Activated naive CD8-positive, alpha-beta T cell treated with anti-CD3 and anti-CD28 coated beads for 36 hours (primary cell): ENCODE measurements at places on chromosomes 1 and 21. TPM values are rescaled to one million over a fixed set of nuclear protein-coding genes. Genes with fewer than 3 reads are reported as not detected.

Gene ENAH
- total RNA-seq: 1.1 TPM

DNA sequence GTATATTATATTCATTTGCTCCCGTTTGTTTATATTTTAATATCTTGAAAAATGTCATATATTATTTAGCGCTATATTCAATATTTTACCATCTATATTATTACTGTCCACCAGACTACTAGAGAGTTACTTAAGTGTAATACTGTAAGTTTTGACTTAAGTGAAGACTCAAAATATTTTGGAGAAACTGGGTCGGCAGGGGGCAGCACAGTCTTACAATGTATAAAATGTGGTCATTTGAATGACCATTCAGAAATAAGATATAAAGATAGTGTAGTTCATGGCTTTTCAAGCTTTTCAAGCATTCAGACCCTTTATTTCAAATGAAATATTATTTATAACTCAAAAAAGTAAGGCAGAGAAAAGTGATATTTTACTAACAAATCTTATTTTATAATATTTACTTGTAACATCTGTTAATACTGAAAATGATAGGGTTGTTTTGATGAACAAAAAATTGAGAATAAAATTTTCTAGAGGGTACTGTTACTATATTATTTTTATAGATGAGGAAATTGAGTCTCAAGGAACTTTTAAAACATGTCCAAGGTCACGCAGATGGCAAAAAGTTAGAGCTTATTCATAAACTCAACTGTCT, 89.0 kb upstream of the SERTAD4 start:
- peak; percentile 28 for DNase-seq
- H3K4me3 ChIP-seq: no peak overlapping the region
- no peak overlapping the region for H3K27ac ChIP-seq
- no peaks in the 10 kb centered on the region for H3K36me3 ChIP-seq
- peaks cover 24% of the 10 kb centered on the region for H3K27me3 ChIP-seq
- H3K4me1 ChIP-seq: no peaks in the 10 kb centered on the region

GRCh38 chr1:238485057-238485911, 594.6 kb upstream of the ZP4 start:
- H3K36me3 ChIP-seq: no peaks in the 10 kb centered on the region
- no peak overlapping the region for H3K27ac ChIP-seq
- no peak for DNase-seq

DNA sequence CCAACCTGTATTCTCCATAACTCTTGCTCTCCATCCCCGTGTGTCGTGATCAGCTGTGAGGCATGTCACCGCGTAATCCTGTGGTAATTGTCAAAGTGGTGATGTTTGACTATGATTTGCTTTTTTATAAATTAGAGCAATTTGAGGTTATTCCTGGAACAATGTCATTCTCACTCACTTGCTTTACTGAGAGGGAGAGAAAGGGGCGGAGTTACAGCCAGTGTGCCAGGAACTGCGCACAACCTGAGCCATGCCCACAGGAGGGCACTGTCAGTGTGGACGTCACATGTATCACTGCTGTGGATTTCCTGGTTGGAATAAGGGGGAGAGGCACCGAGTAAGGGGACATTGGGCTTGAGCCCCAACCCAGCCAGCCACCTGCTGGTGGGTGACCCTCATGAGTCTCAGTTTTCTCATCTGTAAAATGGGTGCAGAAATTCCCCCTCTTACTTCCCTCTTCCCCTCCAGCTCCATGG, 6.9 kb downstream of the ADGRB2 start:
- H3K27me3 ChIP-seq: peaks cover 17% of the 10 kb centered on the region
- H3K4me1 ChIP-seq: peaks cover 13% of the 10 kb centered on the region
- no peak overlapping the region for H3K27ac ChIP-seq
- DNase-seq: no peak
- H3K36me3 ChIP-seq: no peaks in the 10 kb centered on the region

- H3K27ac ChIP-seq: peak overlapping the region; percentile 18
- no peaks in the 10 kb centered on the region for H3K4me1 ChIP-seq
- no peak overlapping the region for H3K4me3 ChIP-seq
- DNase-seq: no peak
- peaks cover 25% of the 10 kb centered on the region for H3K27me3 ChIP-seq
Observed at GRCh38 chr1:22645931-22646330, 2.5 kb downstream of the C1QC start.

DNA sequence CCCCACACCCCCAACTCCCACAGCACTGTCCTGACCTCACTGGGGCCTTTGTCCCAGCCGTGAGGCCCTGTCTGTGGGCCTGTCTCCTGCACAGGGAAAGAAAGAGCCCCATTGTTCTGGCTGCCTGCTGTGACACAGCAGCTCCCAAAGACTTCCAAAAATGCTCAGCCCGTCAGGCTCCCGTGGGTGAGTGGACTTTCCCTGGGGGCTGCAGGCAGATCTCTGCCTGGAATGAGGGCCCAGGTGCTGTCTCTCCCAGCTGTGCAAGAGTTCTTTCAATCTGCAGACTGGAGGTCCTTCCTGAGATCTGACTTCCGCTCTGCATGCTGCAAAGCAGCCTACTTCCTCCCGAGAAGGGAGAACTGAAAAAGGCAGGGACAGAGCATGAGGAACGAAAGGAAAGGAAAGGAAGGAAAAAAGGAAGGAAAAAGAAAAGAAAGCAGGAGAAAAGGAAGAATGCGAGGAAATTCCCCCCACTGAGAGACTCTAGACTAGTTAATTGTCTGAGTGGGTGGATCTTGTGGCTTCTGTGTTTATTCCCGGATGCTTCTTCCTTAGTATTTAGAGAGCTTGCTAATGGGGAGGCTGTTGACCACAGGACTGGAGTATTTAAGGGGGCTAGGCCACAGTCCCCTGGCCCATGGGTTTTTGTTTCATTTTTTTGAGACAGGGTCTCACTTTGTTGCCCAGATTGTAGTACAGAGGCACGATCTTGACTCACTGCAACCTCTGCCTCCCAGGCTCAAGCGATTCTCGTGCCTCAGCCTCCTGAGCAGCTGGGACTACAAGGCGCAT, 15.0 kb downstream of the NES start:
- no peak overlapping the region for H3K4me3 ChIP-seq
- no peaks in the 10 kb centered on the region for H3K36me3 ChIP-seq
- no peak for DNase-seq
- peaks cover 39% of the 10 kb centered on the region for H3K4me1 ChIP-seq

DNA sequence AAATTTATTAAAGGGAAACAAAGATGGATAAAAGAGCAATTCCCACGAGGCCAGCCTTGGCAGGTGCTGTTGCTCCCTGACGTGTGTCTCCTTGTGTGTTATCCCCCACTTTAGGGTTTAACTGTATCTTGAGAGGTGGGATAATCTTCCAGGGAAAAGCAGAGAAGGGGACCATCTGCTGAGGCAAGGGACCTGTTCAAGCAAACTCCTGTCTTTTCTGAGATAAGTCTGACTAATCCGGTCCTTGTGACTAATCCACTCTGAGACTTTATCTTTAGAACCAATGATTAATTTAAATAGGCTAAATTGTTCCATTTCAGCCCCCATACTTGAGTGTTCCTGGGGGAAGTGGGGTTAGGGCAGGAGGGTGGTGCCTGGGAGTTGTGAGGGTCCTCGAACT, 163.6 kb downstream of the CAMTA1 start:
- no peaks in the 10 kb centered on the region for H3K27me3 ChIP-seq
- no peak overlapping the region for H3K4me3 ChIP-seq
- no peak overlapping the region for H3K27ac ChIP-seq
- DNase-seq: no peak

Gene KRTAP12-2
- total RNA-seq: not detected

GRCh38 chr1:82015444-82015843, 214.7 kb downstream of the ADGRL2 start:
- H3K4me1 ChIP-seq: no peaks in the 10 kb centered on the region
- DNase-seq: no peak
- no peak overlapping the region for H3K4me3 ChIP-seq

DNA sequence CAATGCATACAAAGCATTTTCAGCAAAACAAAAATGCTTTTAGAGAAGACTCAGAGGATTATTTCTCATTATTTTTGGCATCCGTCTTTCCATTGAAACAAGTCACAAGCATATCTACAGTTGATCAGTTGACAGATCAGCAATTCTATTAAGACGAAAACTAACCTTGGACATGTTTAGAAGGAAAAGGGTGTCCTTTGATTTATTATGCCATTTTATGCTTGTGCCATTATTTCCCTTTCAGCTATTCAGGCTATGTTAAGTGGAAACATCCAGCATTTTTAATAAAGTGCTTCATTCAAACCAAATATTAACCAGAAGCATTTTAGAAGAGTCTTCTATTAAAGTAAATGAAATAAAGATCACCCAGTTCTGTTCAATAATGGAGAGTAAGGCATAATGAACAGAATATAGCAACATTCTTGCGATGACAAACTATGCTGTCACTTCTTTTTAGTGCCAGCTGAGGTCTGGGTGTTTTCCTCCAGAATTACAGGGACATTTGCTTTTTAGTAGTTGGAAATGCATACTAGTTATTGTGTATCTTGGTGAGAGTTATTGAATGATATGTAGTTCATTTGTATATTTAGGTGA, 481.4 kb downstream of the PLA2G4A start:
- H3K27ac ChIP-seq: no peak overlapping the region
- no peaks in the 10 kb centered on the region for H3K4me1 ChIP-seq
- peaks cover 2% of the 10 kb centered on the region for H3K36me3 ChIP-seq
- DNase-seq: no peak

GRCh38 chr1:19772053-19772452, 27.7 kb downstream of the TMCO4 start:
- DNase-seq: no peak
- peaks cover under 1% of the 10 kb centered on the region for H3K36me3 ChIP-seq
- no peak overlapping the region for H3K4me3 ChIP-seq

Gene SPATA46
- total RNA-seq: not detected

Gene HSD11B1
- not detected for total RNA-seq

Gene FTCD
- total RNA-seq: not detected

Gene KRTAP13-2
- not detected for total RNA-seq

Gene ADGRL2
- total RNA-seq: not detected

Gene ITGB3BP
- total RNA-seq: 60.2 TPM

DNA sequence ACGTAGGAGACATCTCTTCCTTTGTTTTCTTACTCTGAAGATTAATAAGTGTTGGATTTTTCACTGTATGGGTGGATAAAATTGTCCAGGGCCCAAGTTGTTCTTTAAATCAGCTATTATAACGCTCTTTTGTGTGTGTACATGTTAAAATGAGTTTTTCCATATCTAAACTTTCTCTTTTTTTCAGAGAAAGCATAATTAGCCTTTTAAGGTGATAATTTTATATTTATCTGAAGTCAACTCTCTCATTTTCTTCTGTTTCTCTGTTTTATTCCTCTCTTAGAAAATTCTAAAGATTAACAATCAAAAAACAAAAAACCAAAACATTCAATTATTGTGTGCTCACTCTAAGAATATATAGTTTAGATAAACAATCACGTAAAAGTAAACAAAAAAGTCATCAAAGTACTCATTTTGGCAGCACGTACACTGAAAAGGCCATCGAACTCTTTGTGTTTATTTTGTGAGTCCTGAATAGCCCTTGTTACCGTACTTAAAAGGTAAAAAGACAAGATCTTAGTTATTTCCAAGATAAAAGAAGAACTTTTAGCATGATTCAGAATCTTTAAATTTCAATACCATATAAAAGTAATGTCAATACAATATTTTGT, 7.2 kb upstream of the CDC73 start:
- H3K4me1 ChIP-seq: peaks cover 7% of the 10 kb centered on the region
- DNase-seq: no peak
- H3K27ac ChIP-seq: no peak overlapping the region
- no peak overlapping the region for H3K4me3 ChIP-seq
- H3K27me3 ChIP-seq: peaks cover 5% of the 10 kb centered on the region
- no peaks in the 10 kb centered on the region for H3K36me3 ChIP-seq

GRCh38 chr21:29300807-29301138, 2.1 kb downstream of the BACH1 start:
- H3K27me3 ChIP-seq: no peaks in the 10 kb centered on the region
- peaks cover 12% of the 10 kb centered on the region for H3K36me3 ChIP-seq
- DNase-seq: no peak
- H3K27ac ChIP-seq: peak overlapping the region; percentile 92

Gene C1orf226
- 0.44 TPM for total RNA-seq

GRCh38 chr1:83694449-83694848, 304.5 kb downstream of the TTLL7 start:
- H3K27me3 ChIP-seq: no peaks in the 10 kb centered on the region
- no peak for DNase-seq
- no peak overlapping the region for H3K27ac ChIP-seq
- peaks cover 4% of the 10 kb centered on the region for H3K36me3 ChIP-seq

DNA sequence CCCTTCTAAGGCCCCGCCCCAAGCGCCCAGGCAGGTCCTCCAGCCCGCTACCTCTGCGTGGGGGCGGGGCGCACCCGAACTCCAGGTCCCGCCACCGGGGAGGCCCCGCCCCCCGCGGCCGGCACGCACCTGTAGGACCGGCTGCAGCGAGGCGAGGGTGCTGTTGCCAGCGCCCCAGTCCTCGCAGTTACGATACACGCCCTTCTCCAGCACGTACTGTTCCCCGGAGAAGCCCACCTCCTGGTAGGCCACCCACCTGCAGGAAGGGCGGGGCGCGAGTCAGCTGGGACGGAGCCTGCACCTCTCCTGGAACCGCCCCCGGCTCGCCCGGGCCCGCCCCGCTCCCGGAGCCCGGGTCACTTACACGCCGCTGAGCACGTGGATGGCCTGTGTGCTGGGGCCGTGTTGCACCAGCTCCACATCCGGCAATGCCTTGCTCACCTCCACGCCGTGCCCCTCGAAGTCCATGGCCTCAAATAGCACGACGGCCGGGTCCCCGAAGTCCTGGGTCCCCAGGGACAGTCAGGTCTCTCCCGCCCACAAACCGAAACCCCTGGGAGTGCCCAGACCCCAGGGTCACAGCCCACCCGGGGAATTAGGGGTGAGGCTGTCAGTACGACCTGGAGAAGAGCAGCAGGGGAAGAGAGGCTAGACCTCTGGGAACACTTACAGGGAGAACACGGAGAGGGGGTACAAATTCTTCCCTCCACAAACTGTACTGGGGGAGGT, 17.3 kb downstream of the CRYBG2 start:
- H3K4me3 ChIP-seq: peak overlapping the region; percentile 86
- peaks cover 9% of the 10 kb centered on the region for H3K4me1 ChIP-seq
- H3K27me3 ChIP-seq: peaks cover 8% of the 10 kb centered on the region
- DNase-seq: peak; percentile 83

DNA sequence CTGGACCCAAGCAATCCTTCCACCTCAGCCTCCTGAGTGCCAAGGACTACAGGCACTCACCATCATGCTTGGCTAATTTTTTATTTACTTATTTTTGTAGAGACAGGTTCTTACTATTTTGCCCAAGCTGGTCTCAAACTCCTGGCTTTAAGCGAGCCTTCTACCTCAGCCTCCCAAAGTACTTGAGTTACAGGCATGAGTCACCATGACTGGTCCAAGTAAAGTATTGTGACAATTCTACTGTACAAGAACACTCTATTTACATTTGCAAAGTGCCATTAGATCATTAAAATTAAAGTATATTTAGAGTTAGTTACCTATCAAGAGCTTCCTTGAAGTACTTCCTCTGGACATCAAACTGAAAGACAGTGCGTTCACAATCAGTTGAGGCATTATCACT, 44.8 kb downstream of the NRDC start:
- no peaks in the 10 kb centered on the region for H3K27me3 ChIP-seq
- no peak overlapping the region for H3K4me3 ChIP-seq
- DNase-seq: no peak
- peaks cover 2% of the 10 kb centered on the region for H3K4me1 ChIP-seq

- no peak for DNase-seq
- no peak overlapping the region for H3K27ac ChIP-seq
- no peaks in the 10 kb centered on the region for H3K4me1 ChIP-seq
- peaks cover 2% of the 10 kb centered on the region for H3K36me3 ChIP-seq
Observed at GRCh38 chr21:17585875-17586450, 26.7 kb downstream of the BTG3 start.

Gene OR2T5
- not detected for total RNA-seq

Gene TCEA3
- 6.3 TPM for total RNA-seq

Gene RBP7
- not detected for total RNA-seq

Gene BARHL2
- not detected for total RNA-seq

GRCh38 chr1:223710179-223711133, 1.9 kb upstream of the CAPN2 start:
- H3K27ac ChIP-seq: no peak overlapping the region
- no peak for DNase-seq
- peaks cover 26% of the 10 kb centered on the region for H3K4me1 ChIP-seq
- peaks cover 5% of the 10 kb centered on the region for H3K27me3 ChIP-seq
- H3K36me3 ChIP-seq: no peaks in the 10 kb centered on the region
